ENCODE measurements at places on chromosomes 6 and 20. TPM values are rescaled to one million over a fixed set of nuclear protein-coding genes. Genes with fewer than 3 reads are reported as not detected.

DNA sequence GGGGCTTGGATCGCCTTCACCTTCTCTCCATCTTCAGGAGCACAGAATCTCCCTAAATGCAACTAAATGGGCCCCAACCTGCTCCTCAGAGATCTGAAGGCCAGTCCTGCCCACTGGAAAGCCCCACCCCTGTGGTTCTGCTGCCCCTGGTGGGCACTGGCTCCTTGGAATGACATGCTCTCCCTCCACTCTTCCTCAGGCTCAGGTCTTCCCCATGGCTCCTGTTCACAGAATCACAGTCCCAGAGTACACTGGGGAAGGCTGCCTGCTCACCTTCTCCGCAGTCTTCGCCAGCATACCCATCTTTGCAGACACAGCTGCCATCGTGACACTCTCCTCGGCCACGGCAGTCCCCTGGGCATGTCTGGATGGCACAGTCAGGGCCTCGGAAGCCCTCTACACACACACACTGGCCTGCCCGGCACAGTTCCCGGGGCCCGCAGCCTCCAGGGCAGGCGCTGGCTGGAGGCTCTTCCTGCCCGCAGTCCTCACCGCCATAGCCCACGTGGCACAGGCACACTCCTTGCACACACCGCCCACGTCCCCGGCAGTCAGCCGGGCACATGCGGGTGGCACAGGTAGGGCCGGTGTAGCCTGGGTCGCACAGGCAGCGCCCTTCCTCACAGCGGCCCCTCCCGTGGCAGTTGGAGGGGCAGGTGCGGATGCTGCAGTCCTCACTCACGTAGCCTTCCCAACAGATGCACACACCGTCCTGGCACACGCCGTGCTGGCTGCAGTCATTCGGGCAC, 13.6 kb downstream of the TNXB start:
- DNase-seq, result no peak

GRCh38 chr6:37482606-37483251, 17.0 kb downstream of the CCDC167 start:
- no peak for DNase-seq

- DNase-seq, result no peak
Measured at GRCh38 chr6:117344444-117345291, 79.3 kb downstream of the VGLL2 start.

MAP1LC3A gene
- total RNA-seq, result not detected

WFDC2 gene
- total RNA-seq, result 1.1 TPM

ARMH2 gene
- not detected for total RNA-seq

DNA sequence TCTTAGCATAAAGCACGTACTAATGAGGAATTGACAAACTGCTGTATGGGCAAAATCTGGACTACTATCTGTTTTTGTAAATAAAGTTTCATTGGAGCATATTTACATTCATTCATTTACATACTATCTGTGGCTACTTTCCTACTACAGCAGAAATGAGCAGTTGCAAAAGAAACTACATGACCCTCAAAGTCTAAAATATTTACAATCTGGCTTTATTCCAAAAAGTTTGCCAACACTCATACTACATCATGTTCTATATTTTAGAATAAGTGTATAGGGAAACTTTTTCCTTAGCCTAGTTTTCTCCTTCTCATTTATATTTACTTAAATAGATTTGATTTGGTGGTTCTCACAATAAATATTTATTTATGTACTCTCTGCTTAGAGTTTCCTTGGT, 208.2 kb downstream of the RIMS1 start:
- DNase-seq, result no peak

DNA sequence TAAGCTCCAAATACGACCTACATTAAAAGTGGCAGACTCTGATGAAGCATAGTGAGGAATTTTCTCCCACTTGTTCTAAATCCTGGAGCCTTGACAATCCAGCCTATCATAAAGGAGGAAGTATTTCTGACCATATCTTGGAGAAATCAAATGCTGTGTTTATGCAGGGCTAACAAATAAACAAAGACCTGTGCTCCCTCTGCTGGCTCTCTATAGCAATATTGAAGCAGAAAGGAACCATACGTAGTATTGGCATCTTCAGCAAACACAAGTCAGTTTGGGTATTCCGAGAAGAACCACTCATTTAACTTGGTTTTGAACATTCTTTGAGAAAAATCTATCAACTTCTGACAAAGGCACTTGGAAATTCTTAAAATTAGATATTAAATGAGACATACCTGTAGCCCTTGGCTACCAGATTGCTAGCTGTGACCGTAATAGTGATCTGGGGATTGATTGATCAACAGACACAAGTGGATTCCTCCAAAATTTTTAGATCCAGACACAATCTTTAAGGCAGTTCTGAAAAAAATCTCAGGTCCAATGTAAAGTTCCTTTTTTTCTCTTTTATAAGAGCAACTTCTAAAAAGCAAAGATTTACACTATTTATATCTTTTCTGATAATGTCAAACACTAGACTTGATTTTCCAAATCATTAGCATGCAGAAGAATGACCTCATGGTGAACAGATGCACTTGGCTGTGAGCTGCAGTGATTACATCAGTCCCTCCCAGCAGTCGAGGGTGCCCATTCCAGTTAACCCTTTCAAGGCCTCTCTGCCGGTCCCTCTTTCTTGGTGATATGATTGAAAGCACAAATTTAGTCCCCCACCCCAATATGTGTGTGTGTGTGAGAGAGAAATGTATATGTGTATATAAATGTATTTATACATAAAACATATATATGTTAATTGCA, 40.2 kb downstream of the INSM1 start:
- DNase-seq, result peak; percentile 3

All from HCT116 (cell line).